ENCODE measurements at places on chromosomes 16 and 17.

DNA sequence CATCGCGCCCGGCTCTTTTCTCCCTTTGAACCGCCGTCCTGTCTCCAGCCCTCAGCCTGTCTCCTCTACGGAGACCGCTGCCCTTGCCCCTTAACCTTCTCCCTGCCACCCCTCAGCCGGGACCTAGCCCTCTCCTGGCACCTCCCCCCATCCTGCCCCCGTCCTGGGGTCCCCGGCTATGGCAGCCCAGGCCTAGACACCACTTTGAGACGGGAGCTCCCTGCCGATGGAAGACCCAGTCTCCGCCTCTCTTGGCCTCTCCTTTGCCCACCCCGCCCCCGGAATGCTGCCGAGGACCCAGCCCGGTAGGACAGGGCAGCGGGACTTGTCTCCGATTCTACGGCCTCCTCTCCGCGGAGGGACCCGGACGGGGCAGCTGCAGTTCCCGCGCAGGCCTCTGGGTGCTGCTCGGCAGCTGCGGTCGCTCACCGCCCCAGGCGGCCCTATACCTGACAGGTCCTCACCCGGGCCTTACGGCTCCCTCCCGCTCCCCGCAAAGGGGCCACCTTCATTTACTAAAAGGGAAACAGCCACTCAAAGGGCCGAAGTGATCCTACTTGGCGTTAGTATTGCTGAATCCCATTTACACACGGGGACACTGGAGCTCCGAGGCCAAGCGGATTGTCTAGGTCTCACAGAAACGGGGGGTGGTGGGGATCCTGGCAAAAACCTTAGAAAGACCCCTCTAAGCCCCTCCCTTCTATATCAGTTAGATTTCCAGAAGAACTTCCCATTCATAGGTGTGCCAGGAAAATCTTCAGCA lies 32.6 kb upstream of the TAC4 start:
- peak; percentile 76 for DNase-seq

- no peak for DNase-seq
Observed at GRCh38 chr17:6868582-6868981, 37.1 kb upstream of the TEKT1 start.

DNA sequence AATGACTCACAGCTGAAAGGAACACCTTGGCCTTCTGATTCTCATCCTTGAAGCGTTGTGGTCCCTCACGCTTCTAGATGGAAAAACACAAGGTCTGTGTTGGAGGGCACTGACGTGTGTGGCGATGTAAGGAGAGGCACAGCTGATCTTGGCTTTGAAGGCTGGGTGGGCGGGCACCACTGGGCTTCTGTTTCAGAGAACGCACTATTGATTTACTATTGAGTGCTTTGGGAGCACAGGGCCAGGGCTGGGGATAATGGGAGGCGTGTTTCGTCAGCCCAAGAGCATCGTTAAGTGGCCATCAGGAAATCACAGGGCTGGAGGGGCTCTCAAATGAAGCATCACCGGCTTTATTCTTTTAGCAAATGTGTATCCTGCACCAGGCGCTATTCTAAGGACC lies 70.7 kb downstream of the CMIP start:
- no peak for DNase-seq

DNA sequence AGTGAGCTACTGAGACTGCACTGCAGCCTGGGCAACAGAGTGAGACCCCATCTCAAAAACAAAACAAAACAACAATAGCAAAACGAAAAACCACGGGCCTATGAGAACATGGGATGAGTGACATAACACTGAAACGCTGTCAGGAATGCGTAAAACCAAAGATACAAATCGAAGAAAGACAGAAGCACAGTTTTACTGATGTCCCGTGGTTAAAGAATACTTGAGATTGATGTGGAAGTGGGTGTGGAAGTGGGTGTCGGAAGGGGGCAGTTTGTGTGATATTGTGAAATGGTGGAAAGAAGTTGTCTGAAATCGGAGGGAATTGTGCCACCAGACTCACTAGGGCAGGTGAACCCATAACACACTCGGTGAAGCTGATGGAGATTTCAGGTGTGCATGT lies 9.5 kb downstream of the ST6GALNAC2 start:
- no peak for DNase-seq

- DNase-seq = peak; percentile 64
Observed at GRCh38 chr17:2406903-2407790, 6.3 kb upstream of the MNT start.

GRCh38 chr16:17138801-17139200 lies 332.0 kb downstream of the XYLT1 start:
- DNase-seq = no peak

GRCh38 chr16:50547340-50548124 lies 664 bp upstream of the NKD1 start:
- DNase-seq = peak; percentile 49

GRCh38 chr16:9484881-9485280 lies 393.4 kb downstream of the HAPSTR1 start:
- DNase-seq = no peak

- no peak for DNase-seq
Observed at GRCh38 chr17:79095345-79096055, 20.9 kb downstream of the ENGASE start.

DNA sequence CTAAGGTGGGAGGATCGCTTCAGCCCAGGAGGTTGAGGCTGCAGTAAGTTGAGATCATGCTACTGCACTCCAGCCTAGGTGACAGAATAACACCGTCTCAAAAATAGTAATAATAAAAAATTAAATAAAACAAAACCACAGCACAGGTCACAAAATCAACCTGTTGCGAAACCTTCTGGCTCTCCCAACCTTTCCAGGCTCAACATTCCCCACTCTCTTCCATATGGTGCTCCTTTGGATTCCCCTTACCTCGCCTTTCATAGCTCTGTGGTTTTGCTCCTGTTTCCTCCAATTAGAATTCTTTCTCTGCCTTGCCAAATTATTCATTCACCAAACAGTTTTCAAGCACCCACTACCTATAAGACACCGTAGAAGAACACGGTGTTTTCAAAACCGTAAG lies 4.7 kb downstream of the ZDHHC7 start:
- no peak for DNase-seq

DNA sequence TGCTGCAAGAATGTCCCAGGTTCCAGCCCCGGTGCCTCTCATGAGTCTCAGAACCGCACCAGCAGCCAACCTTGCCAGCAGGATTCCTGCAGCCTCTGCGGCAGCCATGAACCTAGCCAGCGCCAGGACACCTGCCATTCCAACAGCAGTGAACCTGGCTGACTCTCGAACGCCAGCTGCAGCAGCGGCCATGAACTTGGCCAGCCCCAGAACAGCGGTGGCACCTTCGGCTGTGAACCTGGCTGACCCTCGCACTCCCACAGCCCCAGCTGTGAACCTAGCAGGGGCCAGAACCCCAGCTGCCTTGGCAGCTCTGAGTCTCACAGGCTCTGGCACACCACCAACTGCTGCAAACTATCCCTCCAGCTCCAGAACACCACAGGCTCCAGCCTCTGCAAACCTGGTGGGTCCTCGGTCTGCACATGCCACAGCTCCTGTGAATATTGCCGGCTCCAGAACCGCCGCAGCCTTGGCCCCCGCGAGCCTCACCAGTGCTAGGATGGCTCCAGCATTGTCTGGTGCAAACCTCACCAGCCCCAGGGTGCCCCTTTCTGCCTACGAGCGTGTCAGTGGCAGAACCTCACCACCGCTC lies 9.8 kb downstream of the ELOB start:
- no peak for DNase-seq

All from right hindlimb (tissue), 1 donor.